ENCODE measurements at places on chromosomes 6 and 20. TPM values are rescaled to one million over a fixed set of nuclear protein-coding genes. Genes with fewer than 3 reads are reported as not detected.

The PPP2R5D gene
- polyA plus RNA-seq, result 39.0 TPM

The BCAS1 gene
- 3.6 TPM for polyA plus RNA-seq

The TRIM31 gene
- polyA plus RNA-seq, result not detected

The SRSF6 gene
- polyA plus RNA-seq, result 168 TPM

The DZANK1 gene
- polyA plus RNA-seq, result 1.8 TPM

The TNF gene
- not detected for polyA plus RNA-seq

The KCNK15 gene
- polyA plus RNA-seq, result 0.20 TPM

The MICB gene
- 1.1 TPM for polyA plus RNA-seq

The SH3BGRL2 gene
- polyA plus RNA-seq, result 7.5 TPM

DNA sequence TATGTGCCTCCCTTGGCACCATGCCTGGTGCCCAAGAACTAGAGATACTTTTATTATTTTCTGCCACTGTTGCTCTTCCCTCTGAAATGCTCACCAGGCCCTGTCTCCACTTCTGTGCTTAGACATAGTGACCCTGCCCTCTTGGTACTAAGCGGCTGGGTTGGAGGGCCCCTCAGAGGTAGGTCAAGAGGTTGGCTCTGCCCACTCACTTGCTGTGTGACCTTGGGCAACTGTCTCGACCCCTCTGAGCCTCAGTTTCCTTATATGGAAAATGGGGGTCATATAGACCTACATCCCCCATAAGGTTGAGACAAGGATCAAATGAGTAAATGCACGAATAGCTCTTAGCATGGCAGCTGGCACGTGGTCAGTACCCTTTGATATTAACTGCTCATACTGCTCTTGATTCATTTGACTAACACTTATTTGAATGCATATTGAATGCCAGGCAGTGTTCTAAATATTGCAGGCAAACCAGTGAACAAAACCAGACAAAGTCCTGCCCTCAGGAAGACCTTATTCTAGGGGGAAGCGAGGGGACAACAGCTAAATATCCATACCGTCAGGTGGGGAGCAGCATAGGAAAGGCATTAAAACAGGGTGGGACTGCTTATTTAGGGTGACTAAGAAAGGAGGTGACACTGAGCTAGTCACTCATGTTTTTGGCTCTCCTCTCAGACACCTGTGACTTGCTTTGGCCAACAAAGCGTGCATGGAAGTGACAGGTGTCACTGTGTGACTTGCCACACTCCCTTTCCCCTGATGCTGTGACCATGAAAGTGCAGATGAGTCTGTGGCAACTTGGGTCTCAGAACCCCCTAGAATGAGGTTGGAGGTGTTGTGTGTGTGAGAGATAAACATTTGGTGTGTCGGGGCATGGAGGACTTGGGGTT, 14.3 kb upstream of the SPO11 start:
- DNase-seq, result no peak

DNA sequence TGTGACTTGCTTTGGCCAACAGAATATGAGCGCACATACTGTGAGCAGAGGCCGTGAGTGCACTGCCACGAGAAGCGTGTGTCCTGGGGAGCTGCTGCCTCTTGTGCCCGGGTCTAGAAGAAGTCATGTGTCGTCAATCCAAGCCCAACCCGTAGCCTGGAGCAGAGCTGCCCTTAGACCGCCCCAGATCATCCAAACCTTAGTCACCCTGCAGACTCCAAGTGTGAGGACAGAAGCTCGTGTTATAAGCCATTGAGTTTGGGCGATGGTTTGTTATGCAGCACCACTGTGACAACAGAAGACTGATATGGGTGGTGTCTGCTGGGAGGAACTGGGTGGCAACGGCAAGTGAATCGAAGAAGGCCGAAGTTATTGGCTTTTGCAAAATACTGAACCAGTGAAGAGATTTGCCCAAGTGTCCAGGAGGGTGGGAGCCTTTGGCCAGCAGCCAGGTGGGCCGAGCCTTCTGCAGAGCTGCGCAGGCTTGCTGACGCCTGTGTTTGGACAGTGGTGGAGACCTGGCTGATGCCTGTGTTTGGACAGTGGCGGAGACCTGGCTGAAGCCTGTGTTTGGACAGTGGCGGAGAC, 101.3 kb upstream of the SULF2 start:
- DNase-seq, result no peak

DNA sequence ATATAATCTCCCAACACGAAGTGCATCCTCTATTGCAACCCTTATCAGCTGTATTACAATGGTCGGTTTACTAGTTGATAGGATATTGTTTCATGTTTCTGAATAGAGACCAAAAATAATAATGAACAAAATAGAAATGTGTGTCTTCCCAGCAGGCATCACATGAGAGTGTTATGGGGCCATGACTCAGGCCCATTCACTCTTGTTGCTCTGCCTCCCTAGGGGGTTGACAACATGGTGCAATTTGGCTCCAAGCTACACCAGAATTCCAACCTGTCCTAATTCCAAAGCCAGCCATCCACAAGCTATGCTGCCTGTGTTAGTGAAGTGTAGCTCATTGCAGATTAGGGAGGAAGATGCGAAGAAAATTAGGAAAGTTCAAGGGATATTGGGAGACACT, 13.1 kb upstream of the SAYSD1 start:
- DNase-seq, result no peak

- no peak for DNase-seq
These were observed 29.1 kb downstream of the RALY start for GRCh38 chr20:34022839-34023234.

GRCh38 chr6:163260911-163261310, 153.6 kb upstream of the QKI start:
- no peak for DNase-seq

- no peak for DNase-seq
These were observed 226.4 kb upstream of the PLCB4 start for GRCh38 chr20:8842525-8842924.

DNA sequence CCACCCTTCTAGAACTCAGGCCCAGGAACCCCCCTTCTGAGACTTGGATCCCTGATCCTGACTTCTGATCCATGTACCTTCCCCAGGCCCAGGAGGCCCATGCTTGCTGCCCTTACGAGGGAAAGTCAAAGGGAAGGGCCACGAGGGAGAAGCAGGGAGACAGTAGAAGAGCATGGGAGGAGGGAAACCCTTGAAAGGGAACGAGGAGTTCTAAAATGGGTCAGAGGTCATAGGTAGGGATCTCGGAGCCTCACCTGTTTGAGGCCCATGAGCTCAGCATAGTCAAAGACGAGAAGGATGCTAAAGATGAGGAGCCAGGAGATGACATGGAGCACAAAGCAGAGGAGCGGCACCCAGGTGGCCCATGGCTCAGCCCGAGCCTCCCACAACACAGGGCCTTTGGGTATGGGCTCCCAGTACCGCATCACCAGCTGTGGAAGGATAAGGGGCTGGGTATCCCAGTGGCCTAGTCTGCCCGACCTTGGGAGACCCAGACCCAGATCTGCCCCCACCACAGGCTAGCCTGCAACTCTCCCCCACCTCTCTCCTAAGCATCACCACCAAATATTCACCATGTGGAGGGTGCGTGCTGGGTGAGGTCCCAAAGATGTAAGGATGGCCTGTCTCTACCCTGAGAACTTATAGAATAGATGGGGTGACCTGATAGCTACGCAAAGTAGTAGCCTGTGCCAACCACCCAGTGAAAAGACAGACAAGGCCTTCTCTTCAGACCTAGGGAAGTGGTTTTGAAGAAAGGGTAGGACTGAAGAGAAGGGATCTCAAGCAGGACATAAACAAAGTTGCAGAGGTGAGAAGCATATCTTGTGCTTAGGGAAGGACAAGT, 1.5 kb downstream of the NRM start:
- DNase-seq, result no peak

DNA sequence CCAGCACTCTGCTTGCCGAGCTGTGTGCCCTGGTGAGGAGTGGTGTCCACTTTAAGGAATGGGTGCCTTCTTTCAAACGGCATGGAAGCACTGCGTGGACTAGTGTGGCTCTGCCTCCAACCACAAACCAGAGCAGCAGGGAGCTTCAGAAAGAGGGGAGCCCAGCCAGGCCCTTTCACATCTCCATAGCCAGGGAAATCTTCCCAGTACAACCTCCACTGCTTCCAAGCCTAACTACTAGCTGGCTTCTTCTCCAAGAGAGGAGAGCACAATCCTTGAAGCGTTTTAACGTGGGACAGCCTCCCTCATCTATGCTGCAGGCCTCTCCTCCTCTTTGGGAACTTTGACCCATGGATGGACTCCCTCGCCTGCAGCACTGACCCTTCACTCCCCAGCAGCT, 26.7 kb downstream of the TNXB start:
- no peak for DNase-seq

DNA sequence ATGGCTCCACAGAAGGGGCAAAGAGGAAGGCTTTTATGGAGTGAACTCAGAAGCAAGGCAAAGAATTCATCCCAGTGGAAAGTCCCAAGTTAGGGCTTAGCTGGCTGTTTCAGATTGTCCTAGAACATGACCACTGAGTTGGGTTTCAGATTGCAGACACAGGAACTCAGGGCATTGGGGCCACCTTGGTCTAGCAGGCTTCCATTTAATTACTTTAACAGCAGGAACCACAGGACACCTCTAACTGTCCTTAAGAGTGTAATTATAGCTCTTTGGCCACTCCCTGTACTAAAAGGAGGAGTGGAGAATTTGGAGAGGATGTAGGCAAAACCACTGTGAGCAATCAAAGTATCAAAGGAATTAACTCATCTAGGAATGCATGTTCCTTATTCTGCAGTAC, 150.6 kb upstream of the AGPAT4 start:
- DNase-seq, result no peak

- no peak for DNase-seq
These were observed 49.9 kb upstream of the TOP1 start for GRCh38 chr20:40978761-40979160.

DNA sequence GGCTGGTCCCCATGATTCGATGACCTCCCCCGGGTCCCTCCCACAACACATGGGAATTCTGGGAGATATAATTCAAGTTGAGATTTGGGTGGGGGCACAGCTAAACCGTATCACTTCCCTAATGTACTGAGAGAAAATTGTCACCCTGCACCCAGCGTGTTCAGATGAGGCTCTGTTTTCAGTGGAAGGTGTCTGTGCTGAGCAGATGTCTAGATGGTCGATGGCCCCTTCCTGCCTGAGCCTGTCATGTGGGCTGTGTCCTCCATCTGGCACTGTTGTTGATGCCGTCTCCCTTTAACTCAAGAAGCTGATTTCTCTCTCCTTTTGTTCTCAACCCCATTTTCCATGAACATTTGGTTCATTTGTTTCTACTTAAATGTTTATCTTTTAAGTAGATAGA, 37.0 kb downstream of the TMEM181 start:
- no peak for DNase-seq

DNA sequence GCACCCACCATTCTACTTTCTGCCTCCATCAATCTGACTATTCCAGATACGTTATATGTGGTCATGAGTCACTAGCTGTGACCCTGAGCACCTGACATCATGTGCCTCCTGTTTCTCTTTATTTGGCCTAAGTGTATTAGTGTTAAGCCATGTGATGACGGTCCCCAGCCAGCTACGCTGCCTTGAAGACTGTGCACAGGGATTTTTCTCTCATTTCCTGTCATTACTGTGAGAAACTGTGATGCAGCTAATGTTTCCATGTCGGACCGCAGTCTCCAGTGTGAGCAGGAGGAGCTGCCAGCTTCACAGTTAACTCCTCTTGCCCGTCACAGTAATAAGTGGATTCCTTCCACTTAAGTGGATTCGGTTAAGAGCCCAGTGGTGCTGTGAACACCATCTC, 9.9 kb upstream of the SPATS1 start:
- no peak for DNase-seq

DNA sequence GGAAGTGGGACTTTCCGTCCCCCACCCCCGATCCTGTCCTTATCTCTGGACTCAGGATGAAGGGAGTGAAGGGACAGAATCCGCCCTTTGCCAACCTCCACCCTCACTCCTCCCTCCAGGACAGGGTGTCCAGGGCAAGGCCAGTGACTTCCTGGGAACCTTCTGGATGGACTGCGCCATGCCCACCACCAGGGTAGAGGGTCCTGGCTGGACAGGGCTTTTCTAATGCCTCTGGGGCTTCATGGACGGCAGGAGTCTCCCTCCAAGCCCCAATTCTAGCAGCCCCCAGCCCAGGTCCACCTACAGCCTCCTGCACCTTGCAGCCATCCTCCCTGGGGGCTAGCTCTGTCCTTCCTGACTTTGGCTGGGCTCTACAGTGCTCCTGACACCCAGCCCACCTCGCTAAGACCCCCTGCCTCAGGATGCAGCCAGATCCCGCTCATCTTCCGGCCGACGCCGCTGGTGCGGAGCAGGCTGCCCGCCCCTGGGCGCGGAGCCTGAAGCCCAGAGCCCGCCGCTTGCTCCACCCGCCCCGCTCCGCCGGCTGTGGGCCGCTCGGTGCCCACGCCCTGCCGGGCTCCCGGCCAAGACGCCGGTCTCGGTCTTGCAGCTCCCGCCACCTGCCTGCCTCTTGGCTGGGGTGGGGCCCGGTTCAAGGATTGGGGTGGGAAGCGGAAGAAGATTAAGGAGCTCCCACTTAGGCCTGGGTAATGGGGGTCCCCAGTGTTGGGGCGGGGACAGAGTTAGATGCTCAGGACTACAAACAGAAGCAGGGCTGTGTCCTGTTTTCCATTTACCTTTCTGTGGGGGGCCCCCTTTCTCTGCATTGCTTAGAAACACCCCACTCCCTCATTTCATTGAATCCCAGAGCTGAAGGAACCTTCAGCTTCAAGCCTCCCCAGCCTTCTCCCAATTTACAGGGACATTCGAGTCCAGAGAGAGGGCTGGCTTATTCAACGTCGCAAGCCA, 72.8 kb downstream of the MDGA1 start:
- DNase-seq, result no peak

DNA sequence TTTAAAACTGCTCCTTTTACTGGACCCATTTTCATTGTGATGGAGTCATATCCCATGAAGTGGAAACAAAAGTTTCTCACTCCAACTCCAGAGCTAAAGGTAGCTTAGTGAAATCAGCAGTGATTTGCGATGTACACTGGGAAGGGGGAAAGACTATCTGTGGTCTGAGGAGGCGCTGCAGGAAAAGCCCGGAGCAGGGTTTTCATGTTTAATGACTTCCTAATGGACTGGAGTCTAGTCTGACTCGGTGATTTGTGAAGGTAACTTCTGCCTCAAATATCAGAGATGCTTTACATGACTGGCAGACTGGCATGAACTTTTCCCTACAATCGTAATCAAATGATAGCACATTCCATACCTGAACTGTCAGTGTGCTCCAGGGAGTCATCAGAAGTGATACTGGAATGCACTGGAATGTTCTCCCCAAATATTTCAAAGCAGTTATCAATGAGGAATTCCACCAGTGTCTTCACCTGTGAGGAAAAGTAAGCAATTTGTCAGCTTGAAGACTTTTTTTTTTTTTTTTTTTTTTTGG, 7.0 kb downstream of the TAGAP start:
- DNase-seq, result no peak

GRCh38 chr20:36315545-36316351, 9.6 kb downstream of the DLGAP4 start:
- no peak for DNase-seq

- no peak for DNase-seq
These were observed 54.1 kb upstream of the TPD52L1 start for GRCh38 chr6:125099211-125100073.

- DNase-seq, result no peak
These were observed 80.0 kb downstream of the ATRN start for GRCh38 chr20:3550837-3551236.

GRCh38 chr6:41294214-41294872, 7.9 kb upstream of the TREM1 start:
- no peak for DNase-seq

Measured in forelimb muscle (tissue), 1 donor.